ENCODE measurements at places on chromosomes 5 and 9.

- no peak for DNase-seq
Observed at GRCh38 chr5:1405121-1405520, 40.1 kb downstream of the SLC6A3 start.

DNA sequence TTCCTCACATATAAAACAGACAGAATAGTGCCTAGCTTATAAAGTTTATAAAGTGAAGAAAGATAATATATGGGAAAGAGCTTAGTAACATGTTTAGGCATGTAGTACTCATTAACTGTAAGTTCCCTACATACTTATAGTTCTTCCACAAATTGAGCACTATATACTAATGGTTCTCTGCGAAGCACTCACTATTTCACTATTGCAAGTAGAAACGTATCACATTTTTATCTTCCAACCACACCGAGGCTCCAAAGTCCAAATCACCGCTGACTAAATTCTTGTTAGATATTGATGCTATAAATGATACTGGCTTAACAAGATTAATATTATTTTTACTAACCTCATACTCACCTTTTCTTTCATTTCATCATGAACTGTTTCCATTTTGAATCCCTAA is 61.0 kb downstream of the FBXW11 start:
- DNase-seq: no peak

- DNase-seq: no peak
Observed at GRCh38 chr5:129511291-129511690, 51.2 kb downstream of the ADAMTS19 start.

- DNase-seq: no peak
Observed at GRCh38 chr5:178104492-178104891, 8.8 kb upstream of the N4BP3 start.

- no peak for DNase-seq
Observed at GRCh38 chr5:143395638-143396352, 7.7 kb downstream of the NR3C1 start.

- no peak for DNase-seq
Observed at GRCh38 chr5:123746683-123747360, 234.8 kb downstream of the CSNK1G3 start.

- no peak for DNase-seq
Observed at GRCh38 chr5:81187885-81188284, 45.2 kb upstream of the CKMT2 start.

DNA sequence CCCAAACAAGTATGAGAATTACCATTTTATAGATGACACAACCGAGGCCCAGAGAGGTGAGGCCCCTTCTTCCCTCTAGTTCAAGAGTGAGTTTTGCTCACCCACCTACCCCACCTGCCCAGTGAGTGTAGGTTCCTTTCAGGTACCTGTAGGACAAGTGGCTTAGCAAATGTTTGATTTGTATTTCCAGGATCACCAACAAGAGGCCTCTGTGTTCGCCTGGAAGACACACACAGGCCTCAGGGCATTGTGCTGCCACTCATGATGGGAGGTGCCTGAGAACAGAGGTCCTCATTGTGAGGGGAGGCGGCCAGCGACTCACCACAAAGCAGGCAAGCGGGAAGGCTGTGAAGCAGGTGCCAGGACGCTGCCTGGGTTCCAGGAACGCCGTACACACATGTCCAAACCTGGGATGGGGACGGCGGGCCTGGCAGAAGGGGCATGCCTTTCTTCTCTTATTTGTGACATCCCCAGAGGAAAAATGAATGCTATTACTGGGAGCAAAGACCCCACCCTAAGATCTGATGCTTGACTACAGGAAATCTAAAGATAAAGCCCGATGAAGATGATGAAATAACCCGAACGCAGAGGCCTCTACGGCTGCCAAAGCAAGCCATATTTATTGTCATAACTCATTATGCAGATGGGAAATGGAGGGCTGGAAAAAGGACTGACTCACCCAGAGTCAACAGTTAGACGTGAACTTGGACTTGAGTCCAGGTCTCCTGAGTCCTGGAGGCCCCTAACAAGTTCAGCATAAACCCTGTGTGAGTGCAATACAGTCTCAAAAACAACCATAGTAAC is 60.2 kb upstream of the SLC25A51 start:
- DNase-seq: no peak

DNA sequence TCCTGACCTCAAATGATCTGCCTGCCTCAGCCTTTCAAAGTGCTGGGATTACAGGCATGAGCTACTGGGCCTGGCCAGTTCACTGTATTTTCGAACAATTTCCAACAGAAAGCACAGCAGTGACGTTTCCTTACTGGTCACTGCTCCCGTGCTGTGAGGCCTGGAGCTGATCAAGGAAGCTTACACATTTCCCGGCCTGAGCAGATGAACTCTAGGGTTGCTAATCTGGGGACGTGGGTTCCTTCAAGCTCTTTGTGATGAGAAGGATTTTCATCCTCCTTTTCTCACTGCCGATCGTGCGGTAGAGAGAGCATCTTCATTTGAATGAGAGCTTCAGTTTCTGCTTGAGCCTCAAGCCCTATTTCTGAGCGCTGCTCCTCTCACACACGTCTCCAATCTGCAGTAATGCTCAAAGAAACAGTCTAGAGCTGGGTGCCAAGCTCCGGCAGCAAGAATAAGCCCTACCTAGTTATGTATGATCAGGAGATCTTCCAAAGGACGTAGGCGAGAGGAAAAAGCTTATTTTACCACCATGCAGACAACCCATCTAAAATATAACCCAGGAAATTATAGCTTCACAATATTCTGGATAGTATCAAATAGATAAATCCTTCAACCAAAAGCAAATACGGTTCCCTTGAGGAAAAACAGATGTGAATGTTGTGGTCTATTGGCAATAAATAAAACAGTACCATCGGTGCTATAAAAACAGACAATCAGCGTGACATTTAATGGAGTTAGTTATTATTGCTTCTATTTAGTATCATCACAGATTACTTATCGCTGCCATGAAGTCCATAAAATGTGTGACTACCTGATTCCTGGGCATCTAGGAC is 7.3 kb upstream of the SPATA24 start:
- no peak for DNase-seq

DNA sequence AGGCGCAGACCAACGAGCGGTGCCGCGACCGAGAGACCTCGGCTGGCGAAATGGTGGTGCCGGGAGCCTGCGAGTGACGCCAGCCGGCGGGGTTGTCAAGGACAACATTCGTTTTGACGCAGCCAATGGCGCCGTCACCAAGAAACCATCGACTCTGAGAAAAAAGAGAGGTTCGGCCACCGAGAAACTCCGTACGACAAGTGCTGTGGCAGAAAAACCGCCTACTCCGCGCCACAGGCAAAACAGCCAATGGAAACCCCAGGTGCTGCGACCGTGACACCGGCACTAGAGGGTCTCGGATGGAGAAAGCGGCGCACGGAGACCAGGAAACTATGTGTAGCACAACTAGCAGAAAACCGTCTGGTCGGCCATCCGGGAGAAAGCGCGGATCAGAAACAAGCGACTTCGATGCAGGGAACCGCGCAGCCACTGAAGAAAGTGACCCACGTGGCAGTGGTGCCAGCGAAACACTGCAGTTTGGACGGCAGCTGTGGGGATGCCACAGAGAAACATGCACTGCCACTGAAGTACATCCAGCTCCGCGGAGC is 88.8 kb downstream of the ANXA2R start:
- DNase-seq: no peak

DNA sequence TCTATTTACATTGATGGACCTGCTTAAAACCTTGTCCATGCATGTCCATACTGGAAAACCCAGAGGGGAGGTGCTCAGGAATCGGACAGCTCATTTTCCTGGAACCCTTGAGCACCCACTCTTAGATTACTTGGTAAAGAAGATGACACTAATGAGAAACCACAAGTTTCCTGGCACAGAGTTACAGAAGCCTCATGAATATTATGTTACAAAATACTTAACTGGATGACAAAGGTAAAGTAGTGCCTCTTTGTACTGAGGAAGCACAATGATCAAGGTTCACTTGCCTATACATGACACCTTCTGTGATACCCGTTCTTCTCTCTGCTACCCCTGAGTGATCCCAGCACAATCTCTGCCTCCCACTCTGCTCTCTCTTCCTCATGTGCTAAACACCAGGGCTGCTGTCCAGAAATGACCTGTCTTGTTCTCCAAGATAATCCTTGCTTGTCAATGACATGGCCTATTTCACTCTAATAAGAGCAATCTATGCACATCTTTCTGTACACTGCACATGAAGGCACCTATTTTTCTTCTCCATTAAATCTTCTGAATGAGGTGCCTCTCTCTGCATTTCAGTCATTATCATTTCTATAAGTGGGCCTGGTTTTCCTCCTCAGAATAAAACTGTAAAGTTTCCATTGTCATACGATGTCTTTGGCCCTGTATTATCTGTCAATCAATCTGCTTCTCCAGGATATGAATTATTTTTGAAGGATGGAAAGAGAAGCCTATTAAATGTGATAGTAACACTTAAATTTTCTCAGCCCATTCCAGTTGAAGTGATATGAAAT is 684.0 kb upstream of the ACO1 start:
- no peak for DNase-seq

DNA sequence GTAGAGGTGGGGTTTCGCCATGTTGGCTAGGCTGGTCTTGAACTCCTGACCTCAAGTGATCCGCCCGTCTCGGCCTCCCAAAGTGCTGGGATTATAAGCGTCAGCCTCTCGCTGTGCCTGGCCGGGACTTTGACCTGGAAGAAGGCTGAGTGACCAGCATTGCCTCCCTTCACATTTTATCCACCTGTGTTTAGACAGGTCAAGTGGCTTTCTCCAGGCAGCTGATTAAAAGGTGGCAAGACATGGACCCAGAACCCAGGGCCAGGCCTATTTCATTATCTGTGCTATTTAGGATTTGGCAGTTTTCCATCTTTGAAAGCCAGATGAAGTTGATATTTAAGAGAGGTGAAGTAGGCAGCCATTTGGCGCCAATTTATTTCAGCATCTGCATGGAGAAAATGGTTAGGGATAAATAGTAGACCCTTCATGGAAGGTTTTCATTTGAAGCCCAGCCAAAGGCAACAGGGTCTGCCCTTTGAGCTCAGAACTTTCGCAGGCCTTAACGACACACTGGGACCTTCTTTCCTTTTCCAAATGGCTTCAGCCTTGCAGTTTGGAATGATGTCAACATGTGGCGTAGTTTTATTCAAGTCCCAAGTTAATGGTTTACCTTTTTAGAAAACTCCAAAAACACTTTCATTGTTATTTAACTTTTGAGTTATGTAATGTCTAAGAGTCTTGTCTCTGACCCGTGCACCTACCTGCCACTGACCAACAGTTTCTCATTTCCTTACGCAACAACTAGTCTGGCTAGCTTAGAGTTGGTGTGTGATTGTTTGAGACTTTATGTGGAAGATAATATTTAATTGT is 8.4 kb downstream of the DAPK1 start:
- DNase-seq: no peak

GRCh38 chr5:164504141-164504772 is 998.8 kb downstream of the MAT2B start:
- DNase-seq: peak; percentile 7

DNA sequence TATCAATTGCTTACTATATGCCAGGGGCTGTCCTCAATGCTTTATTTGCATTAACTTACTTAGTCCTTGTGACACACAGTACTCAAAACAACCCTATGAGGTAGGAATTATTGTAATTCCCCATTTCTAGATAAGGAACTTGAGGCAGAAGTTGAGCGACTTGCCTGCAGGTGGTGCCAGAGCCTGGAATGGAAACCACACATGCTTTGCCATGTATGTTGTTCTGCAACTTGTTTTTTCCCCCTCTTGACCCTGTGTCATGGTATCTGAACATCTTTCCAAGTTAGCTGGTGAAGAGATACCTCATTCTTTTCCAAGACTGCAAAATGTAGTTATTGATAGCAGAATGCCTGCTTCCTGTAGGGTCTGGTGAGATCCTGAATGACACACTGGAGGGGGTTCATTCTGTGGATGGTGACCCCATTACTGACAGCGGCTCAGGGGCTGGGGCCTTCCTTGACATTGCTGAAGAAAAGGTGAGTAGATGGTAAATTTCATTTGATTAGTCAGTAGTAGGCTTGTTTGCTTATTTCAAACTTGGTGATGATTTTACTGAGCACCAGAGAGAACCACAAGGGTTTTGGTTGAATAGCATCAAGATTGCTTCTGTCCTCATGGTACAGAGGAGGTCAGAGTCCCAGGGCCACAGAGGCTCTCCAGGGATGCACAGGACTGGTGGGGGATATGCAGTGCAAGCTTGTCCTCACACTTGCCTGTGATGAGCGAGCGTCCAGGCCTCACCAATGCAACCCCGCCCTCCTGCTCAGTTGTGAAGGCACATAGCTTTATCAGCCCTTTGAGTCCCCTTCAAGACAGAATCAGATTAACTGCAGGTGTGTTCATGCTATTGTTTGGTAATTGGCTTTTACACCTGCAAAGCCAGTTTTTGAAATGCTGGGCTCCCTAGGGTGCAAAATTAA is 57.0 kb downstream of the COL15A1 start:
- peak; percentile 65 for DNase-seq

All from H54 (cell line).